ENCODE measurements at places on chromosomes 16 and 17.

DNA sequence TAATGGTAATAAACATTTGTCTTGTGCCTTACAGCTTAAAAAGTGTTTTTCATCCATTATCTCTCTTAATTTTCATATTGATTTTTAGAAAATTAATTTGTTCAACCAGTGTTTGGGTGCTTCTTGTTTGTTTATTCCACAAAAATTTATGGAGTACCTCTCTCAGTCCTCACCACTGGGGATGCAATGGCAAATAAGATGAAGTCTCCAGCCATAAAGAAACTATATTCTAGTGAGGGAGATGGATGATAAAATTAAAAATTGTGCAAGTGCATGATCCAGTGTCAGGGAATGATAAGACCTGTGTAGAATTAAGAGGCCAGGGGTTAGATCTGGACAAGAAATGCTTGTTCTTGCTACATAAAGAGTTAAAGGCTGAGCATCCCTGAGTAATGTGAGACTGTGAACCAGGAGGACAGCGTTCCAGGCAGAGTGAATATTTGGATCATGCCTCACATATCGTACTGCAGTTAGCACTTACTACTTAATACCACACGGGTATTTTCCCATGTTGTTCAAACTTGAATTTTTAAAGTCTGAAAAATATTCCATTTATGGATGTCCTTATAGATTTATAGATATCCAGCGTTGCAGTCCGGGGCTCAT, 535.7 kb upstream of the HSBP1 start:
- DNase-seq = no peak

GRCh38 chr16:55081622-55082590, 151.2 kb downstream of the IRX5 start:
- DNase-seq = no peak

DNA sequence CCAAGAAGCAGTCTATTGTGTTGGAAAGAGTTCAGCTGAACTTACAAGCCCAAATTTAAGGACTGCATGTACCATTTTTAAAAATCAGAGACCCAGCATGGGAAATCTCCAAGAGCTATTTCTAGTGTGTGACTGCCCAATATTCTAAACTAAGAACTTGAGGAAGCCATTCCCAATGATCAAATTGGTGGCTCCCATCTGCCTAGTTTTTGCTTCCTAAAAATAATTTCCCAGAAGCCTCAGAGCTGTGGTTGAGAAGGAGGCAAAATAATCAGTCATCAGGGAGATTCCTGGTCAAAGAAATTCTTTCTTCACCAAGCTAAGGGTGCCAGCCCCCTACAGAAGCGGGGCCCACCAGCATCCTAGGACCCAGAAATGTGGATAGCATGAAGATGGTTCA, 176.1 kb upstream of the CDH5 start:
- DNase-seq = no peak

DNA sequence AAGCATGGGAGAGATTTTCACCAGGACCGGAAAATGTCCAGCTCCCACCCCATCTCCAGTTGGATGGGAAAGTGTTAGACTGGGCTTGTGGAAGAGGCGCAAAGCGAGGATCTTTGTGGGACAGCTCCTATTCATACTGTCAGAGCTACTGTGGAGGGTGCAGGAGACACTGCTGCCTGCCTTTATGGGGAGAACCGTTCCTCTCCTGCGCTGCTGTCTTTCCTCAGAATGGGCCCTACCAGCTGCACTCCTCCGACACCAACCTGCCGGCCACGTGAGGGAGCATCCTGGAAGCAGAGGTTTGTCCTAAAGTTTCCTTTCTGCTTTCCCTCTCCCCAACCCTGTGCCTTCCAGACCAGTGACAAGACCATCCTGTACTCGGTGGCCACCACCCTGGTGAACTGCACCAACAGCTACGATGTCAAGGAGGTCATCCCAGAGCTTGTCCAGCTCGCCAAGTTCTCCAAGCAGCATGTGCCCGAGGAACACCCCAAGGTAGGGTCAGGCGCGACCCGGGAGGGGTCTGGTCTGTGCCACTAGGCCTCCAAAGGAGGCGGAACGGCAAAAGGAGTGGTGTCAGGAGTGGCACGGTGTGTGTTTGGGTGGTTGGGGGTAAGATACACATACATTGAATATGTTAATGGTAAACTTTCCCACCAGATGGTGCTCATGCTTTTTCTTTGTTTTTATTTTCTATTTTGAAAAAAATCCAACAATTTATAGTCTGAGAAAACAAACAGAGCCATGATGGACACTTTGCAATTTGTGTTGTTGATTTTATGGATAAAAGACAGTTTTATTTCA, 23.0 kb downstream of the SLC35G3 start:
- no peak for DNase-seq

- no peak for DNase-seq
These were observed 2172.0 kb downstream of the TP53TG3F start for GRCh38 chr16:35631261-35631945.

DNA sequence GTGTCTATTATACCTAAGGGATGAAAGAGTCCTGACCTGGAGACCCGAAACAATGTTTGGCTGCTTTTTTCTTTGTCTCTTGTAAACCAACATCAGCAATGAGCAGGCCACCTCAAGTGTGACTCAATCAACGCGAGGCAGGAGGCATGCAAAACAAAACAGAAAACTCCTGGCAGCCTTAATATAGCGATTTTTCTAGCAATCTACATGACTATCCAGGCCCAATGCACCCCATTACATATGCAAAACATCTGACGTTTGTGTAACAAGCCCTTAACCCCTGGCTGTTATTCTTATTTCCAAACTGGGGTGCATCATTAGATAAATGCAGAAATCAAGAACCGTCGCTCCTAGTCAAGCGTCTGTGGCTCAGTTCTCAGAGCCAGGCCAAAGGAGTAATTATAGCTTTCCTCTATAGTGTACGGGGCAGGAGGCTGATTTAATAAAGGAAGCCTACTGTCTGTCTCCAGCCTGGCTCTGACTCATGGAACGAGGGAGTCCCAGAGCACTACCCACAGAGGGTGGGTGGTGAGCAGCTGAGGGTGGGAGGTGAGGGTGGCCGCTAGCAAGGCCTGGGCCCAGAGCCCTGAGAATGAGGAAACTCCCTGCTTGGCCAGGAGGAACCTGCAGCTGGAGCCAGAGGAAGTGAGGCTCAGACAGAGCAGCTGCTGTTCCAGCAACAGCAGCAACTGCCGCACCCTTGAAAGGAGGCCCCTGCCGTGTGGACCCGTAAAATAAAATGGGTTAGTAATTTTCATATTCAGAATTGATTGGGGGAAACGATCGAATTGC, 43.9 kb downstream of the CHD9 start:
- DNase-seq = peak; percentile 68

GRCh38 chr16:28182183-28182582, 29.6 kb downstream of the XPO6 start:
- DNase-seq = no peak
